ENCODE measurements at places on chromosomes 6 and 20. TPM values are rescaled to one million over a fixed set of nuclear protein-coding genes. Genes with fewer than 3 reads are reported as not detected.
A peak's percentile ranks its signal among the peaks of the same experiment; 100 is the strongest.

DNA sequence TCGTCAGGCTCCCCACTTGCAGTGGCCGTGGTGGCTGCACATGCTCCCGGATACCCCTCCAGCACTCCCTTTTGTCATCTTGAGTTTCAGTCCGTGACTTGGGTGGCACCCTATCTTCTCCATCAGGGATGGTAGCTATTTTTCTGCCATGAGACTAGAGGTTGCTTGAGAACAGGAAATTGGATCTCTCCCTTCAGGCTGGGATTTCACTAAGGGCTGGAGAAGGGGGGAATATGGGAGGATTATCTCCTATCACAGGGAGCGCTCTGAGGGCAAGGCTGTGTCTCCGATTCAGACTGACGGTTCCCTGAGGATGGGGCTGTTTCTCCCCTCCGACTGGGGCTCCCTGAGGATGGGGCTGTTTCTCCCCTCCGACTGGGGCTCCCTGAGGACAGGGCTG is 123.1 kb downstream of the MRPL14 start:
- no peak for DNase-seq

DNA sequence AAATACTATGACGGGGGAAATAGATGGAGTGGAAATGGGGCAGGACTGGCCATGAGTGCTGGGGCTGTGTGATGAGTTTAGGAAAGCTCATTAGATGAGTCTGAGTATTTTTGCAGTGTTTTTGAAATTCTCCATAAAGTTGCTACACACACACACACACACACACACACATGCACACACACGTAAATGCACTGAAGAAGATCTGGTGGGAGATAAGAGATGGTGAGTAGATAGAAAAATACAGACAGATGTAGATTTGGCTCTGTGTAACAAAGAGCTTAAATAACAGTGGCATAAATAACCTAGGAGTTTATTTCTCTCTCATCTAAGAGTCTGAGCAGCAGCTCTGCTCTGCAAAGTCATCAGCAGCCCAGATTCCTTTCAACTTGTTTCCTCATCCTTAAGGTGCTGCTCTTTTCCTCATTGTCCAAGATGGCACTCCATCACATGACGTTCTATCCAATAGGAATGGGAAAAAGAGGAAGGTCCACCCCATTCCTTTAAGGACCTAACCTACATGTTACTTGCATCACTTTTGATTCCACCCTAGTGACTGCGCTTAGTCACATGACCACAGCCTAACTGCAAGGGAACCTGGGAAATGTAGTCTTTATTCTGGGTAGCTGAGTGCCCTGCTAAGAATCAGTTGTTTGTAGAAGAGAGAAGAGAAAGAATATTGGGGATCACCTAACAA is 76.4 kb downstream of the EYA2 start:
- peak; percentile 94 for DNase-seq

Gene ZBP1
- polyA plus RNA-seq = 0.05 TPM

Gene ASXL1
- polyA plus RNA-seq = 40.1 TPM

GRCh38 chr6:18785810-18786490 is 398.8 kb downstream of the RNF144B start:
- DNase-seq = no peak

- no peak for DNase-seq
Measured at GRCh38 chr20:44527716-44528199, 5.9 kb upstream of the SERINC3 start.

GRCh38 chr20:51397137-51397536 is 145.4 kb downstream of the NFATC2 start:
- DNase-seq = no peak

Gene FRMD1
- polyA plus RNA-seq = not detected

All from A549 (cell line).